ENCODE measurements at places on chromosomes 16 and 17. TPM values are rescaled to one million over a fixed set of nuclear protein-coding genes. Genes with fewer than 3 reads are reported as not detected.

GPRC5C gene
- polyA plus RNA-seq: 40.6 TPM

HOXB3 gene
- polyA plus RNA-seq: 6.1 TPM

ARHGDIG gene
- polyA plus RNA-seq: 0.95 TPM

NPIPA5 gene
- 4.6 TPM for polyA plus RNA-seq

HIGD1B gene
- polyA plus RNA-seq: 9.6 TPM

TAC4 gene
- polyA plus RNA-seq: not detected

PDE6G gene
- polyA plus RNA-seq: 1.2 TPM

Data from urinary bladder (tissue), 4 donors.